ENCODE measurements at places on chromosomes 2 and 18. TPM values are rescaled to one million over a fixed set of nuclear protein-coding genes. Genes with fewer than 3 reads are reported as not detected.

DNA sequence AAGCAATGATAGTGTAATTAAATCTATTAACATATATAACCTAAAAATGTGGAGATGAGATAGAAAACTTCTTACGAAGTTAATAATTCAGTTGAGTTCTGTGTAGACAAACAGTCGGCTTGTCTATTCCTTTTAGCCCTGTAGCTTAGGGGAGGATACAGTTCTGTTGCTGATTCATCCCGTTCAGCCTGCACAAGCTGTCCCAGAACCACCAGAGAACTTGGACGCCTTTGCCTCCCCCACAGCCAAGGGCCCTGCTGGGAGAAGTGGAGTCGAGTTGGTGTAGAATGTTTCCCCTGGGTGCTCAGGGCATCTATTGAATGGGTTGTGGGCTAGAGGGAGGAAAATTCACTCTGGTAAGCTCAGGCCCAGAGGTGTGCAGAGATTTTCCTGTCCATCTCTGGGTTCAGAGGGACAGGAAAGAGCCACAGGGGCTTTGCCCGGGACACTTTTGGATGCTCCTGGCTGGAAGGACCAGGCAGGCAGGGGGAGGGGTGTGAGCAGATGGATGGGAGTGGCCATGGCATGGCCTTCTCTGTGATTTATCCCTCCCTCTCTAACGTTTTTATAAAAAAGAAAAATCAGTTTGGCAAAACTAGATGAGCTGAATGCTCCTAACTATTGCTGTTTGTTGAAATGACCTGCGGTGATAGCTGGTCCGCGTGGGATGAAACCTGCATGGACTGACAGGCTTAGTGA, 42.8 kb upstream of the GALR1 start:
- no peak for DNase-seq

GRCh38 chr18:35043207-35043606, 2.0 kb downstream of the MAPRE2 start:
- no peak for DNase-seq

GRCh38 chr2:107108556-107108955, 222.6 kb upstream of the ST6GAL2 start:
- DNase-seq = no peak

- DNase-seq = no peak
Measured at GRCh38 chr2:91974401-91975129, 2896.7 kb upstream of the TEKT4 start.

GRCh38 chr2:25877431-25878360, 591 bp downstream of the ASXL2 start:
- peak; percentile 77 for DNase-seq

- no peak for DNase-seq
Measured at GRCh38 chr2:128236491-128237035, 82.1 kb downstream of the HS6ST1 start.

DNA sequence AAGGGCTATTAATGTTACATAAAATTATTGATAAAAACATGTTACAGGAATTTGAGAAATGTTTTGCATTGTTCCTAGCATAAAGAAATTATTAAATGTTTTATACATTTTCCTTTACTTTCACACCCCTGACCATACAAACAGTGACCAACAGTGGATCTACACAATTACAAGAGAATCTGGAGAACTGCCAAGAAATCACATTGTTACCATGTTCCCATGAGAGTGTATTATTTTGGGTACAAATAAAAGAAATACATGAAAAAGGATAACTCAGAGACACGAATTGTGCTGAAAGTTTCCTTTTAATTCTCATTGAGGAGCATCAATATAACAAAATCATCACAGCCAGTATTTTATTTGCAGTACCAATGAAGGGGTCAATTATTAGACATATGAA, 150.1 kb downstream of the WDPCP start:
- no peak for DNase-seq

- DNase-seq = no peak
Measured at GRCh38 chr2:62587592-62587991, 81.6 kb upstream of the TMEM17 start.

DNA sequence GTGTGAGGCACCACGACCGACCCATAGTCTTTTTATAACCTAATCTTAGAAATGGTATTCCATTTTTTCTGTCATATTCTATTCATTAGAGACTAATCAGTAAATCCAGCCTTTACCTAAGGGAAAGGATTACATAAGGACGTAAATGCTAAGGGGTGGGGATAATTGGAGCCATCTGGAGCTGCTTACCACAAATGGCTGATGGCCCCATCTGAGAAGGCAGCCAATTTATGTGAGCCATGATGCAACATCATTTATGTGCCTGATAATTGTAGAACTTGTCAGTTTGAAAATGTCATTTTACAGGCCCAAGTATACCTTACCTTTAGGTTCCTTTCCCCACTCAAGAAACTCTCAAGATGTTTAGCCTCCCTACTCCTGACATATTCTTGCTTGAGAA, 44.0 kb downstream of the ARHGEF33 start:
- DNase-seq = no peak

Gene BUB1
- total RNA-seq = 1.8 TPM

Gene ALPP
- not detected for total RNA-seq

Gene MBD2
- 123 TPM for total RNA-seq

Gene DSEL
- 6.4 TPM for total RNA-seq

Gene DPP4
- total RNA-seq = 74.8 TPM

Gene MYO3B
- total RNA-seq = 6.4 TPM

Gene TMEM18
- 24.0 TPM for total RNA-seq

Gene TGFA
- 30.8 TPM for total RNA-seq

Measured in kidney (tissue), 22 donors.